Mesendoderm (in vitro differentiated cells): ENCODE measurements at places on chromosomes 3 and 15.
A peak's percentile ranks its signal among the peaks of the same experiment; 100 is the strongest.

DNA sequence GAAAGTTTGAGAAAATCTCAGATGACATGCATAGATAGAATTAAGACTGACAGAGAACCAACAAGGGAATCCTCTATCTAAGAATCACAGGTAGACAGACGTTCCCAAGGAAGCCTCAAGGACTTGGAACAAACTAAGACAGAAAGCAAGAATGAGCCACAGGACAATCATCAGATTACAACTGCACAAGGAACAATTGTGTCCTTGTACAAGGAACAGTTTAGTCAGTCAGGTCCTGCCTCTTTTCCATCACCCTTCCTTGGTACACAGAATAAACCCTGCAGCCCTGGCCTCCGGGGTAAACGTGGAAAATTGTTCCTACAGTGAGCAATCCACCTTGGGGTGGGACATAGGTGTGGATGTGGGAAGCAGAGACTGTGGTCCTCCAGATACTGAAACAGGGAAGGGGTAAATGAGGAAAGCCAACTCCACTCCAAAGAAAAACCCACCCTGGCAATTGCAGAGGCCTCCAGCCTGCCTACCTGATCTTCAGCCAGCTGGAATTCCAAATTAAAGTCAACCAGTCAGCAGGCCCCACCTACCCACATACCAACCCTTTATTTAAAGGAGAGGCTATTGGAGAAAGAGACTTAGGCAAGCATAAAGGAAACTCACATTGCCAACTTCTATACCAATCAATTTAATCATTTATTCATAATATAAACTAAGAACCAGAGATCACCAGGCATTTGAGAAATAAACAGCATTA lies 73.4 kb downstream of the ULK4 start:
- DNase-seq, result peak; percentile 48

GRCh38 chr3:12577379-12577778 lies 20.5 kb downstream of the MKRN2 start:
- DNase-seq, result no peak

- DNase-seq, result no peak
Observed at GRCh38 chr3:10377148-10377725, 56.3 kb upstream of the SEC13 start.

DNA sequence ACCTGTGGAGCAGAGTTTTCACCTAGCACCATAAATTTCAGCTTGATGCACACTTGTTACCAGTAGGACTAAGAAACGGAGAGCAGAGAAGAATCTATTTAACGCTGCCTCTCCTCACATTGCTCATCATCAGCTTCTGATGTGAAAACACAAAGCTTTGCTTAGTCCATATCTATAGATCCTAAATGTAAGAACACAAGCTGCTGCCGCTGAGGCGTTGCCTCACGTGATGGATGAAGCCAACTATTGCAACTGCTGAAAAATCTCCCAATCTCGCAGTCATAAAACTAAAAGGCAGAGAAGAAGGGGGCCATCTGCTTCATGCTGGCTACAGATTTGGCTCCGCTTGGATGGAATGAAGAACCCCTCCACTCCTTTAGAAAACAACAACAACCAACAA lies 42.7 kb downstream of the CADPS start:
- DNase-seq, result no peak

DNA sequence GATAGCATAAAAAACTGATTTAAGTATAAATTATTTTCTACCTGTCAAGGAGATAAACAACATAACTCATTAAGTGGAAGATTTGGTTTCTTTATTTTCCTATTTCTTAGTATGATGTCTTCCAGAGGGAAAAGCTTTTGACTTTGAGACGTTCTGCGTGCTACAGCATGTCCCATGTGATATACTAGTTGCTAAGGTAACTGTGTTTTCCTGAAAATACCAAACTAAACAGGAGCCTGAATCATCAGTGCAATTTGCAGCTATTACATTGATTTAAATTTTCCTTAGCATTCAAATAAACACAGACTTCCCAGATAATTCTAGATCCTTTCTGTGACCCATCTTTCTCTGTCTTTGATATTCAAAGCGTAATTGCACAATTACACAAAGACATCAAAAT lies 117.7 kb upstream of the P2RY1 start:
- DNase-seq, result peak; percentile 30

DNA sequence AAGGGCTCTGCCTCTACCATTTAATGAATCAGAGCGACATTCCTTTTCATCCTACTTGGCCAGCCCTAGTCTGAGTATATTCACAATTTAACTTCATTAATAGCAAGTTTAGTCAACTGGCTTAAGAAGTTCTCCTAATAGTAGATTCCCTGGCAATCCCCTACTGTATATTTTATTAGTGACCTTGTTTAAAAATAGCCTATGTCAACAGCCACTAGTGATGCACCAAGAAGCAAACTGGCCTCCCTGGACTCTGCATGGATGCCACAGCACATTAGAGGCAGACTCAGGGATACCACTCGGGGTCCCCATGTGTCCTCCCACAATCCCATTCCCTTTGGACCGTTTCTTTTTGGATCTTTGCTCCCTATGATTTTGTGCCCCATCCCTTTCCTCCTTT lies 83.6 kb downstream of the THSD4 start:
- no peak for DNase-seq

- no peak for DNase-seq
Observed at GRCh38 chr3:108940166-108940565, 13.5 kb downstream of the GUCA1C start.

DNA sequence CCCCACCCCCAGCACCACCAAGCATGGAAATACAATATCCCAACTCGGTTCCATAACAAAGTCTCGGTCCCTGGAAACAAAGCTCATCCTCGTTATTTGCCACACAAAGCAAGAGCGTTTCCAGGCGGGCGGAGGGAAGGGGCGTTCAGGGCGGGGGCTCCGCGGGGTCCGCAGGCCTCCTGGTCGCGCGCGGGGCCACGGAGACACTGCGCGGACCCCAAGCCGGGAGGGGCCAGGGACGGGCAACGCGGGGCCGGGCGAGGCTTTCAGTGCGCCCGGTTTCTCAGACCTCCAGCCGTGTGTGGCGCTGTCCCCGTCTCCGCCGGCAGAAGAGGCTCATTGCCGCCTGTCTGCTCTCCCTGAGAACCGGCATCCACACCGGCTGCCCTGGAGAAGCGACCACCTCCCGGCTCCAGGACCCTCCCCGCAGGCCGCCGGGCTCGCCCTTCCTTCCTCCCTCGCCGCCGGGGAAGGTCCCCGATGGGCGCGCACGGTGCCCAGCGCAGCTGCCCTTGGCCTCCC lies 329.0 kb downstream of the OCA2 start:
- no peak for DNase-seq

DNA sequence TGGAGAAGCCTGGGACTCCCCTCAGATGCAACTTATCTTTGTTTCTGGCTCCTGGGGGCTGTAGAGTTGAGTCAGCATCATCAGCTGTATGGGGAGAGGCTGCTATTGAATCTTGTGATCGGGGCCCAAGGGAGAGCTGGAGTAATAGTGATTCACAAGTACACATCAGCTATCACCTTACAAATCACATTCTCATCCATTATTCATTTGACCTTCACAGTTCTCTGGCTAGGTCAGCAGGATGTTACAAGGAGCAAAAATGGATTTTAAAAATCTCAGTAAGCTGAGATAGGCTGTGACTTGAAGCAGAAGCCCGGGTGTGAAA lies 175.0 kb downstream of the OPA1 start:
- DNase-seq, result no peak

DNA sequence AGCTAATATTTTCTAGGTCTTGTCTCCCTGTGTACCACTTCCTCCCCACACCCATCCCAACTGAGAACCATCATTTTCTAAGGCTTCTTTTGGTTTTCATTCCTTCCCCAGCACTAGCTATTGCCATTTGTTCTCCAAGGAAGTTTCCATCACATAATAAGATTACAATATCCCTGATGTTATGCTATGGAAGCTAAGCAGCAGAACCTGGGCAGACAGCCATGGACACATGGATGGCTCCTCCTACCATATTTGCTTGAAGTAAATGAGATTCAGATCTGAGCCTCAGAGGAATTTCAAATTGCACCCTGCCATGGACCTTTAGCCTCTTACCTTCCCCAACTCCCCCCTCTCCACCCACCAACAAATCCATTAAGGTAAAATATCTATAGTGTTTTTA lies 31.5 kb downstream of the GASK1A start:
- no peak for DNase-seq

DNA sequence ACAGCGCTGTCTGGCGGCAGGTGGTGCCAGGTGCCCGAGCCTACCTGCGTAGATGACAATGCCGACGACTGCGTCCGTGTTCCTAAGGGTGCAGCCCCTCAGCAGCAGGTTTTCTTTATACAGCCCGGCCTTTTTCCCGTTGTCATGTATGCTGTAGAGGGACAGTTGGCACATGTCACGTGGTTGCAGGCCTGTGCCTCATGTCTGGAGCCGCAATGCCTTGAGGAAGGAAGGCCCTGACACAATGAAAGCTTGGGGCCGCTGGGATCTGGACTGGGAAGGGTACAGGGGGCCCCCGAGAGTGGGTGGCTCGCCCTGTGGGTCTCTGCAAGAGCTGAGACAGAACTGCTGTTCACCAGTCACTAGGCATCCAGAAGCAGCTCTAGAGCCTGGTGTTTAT lies 136.0 kb downstream of the ATP10A start:
- no peak for DNase-seq

GRCh38 chr3:20344400-20344959 lies 158.5 kb upstream of the SGO1 start:
- no peak for DNase-seq

DNA sequence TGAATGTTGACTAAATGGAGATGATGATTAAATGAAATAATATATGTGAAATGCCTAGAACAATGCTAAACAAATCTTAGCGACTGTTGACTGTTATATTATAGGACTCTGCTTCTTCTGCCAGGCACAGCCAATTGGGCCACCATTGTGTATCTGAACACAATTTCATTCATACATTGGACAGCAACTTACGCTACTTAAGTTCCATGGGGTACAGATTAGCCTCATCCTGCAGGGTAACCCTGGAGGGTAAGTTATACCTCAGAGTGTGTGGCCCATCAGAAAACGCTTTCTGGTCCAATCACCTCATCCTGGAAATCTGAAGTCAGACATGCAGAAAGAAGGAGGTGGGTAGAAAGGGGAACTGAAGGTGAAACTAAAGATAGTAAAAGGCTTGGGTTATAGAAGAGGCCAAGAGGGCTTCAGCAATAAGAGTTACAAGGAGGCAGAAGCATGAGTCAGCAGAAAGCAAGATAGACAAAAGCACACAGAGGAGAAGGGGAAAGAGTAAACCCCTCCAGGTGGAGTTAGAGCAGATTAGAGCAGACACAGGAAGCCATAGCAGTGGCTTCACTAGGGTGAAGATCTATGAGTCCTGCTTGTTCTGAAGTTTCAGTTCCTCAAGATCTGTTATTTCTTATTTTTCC lies 119.3 kb upstream of the SLC24A5 start:
- no peak for DNase-seq
